ENCODE measurements at places on chromosomes 16 and 17. TPM values are rescaled to one million over a fixed set of nuclear protein-coding genes. Genes with fewer than 3 reads are reported as not detected.

Gene MPP2
- 16.0 TPM for total RNA-seq

Gene ABCA10
- 2.7 TPM for total RNA-seq

Gene BEAN1
- total RNA-seq, result 3.9 TPM

Gene RHBDF1
- total RNA-seq, result 0.98 TPM

Gene ZFP1
- total RNA-seq, result 58.0 TPM

Gene CLEC16A
- 19.9 TPM for total RNA-seq

Gene TGFB1I1
- total RNA-seq, result 2.0 TPM

Gene SMIM5
- 0.49 TPM for total RNA-seq

All from temporal lobe (tissue), 4 donors.